Keratinocyte (primary cell): ENCODE measurements at places on chromosomes 5 and 9. TPM values are rescaled to one million over a fixed set of nuclear protein-coding genes. Genes with fewer than 3 reads are reported as not detected.

DNA sequence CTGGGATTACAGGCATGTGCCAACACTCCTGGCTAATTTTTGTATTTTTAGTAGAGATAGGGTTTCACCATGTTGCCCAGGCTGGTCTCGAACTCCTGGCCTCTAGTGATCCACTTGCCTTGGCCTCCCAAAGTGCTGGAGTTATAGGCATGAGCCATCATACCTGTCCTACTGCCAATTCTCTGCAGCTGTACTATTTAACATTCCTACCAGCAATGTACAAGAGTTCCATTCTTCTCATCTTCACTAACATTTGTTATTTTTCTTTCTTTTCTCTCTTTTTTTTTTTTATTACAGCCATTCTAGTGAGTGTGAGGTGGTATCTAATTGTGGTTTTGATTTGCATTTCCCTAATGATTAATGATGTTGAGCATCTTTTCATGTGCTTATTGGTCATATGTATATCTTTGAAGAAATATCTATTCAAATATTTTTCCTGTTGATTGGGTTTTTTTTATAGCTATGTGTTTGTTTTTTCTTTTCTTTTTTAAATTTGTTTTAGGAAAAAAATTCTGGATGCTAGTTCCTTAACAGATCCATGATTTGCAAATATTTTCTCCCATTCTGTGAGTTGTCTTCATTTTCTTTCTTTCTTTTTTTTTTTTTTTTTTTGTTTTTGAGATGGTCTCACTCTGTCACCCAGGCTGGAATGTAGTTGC lies 17.4 kb downstream of the ANKHD1 start:
- no peaks in the 10 kb centered on the region for H3K36me3 ChIP-seq
- H3K4me3 ChIP-seq = no peak overlapping the region
- H3K27me3 ChIP-seq = no peaks in the 10 kb centered on the region
- H3K4me1 ChIP-seq = no peaks in the 10 kb centered on the region
- no peak overlapping the region for H3K27ac ChIP-seq
- no peak for DNase-seq

SPATA6L gene
- 0.51 to 0.92 TPM (median 0.80 TPM) in 3 replicates for polyA plus RNA-seq

PCDHA1 gene
- 0.03 to 0.07 TPM (median 0.06 TPM) in 3 replicates for polyA plus RNA-seq

DNA sequence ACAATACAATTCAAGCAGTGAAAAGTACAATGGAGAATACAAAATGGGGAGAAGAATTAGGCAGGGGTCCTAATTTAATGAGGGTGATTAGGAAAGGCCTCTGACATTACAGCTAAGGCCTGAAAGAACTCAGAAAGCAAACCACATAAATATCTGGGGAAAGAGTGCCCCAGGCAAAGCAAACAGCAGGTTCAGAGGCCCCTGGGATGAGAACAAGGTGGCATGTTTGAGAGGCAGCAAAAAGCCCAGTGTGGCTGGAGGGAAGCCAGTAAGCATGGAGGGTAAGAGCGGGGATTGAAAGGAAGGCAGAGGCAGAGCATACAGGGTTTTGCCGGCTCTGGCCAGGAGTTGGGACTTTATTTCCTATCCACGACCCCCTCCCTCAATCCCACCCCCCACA lies 33.4 kb upstream of the VDAC1 start:
- H3K27ac ChIP-seq = no peak overlapping the region
- no peaks in the 10 kb centered on the region for H3K36me3 ChIP-seq
- H3K4me1 ChIP-seq = peaks cover 4% of the 10 kb centered on the region
- no peak for DNase-seq
- H3K27me3 ChIP-seq = no peaks in the 10 kb centered on the region
- no peak overlapping the region for H3K4me3 ChIP-seq

TAS2R1 gene
- polyA plus RNA-seq = not detected in 3 replicates

DNA sequence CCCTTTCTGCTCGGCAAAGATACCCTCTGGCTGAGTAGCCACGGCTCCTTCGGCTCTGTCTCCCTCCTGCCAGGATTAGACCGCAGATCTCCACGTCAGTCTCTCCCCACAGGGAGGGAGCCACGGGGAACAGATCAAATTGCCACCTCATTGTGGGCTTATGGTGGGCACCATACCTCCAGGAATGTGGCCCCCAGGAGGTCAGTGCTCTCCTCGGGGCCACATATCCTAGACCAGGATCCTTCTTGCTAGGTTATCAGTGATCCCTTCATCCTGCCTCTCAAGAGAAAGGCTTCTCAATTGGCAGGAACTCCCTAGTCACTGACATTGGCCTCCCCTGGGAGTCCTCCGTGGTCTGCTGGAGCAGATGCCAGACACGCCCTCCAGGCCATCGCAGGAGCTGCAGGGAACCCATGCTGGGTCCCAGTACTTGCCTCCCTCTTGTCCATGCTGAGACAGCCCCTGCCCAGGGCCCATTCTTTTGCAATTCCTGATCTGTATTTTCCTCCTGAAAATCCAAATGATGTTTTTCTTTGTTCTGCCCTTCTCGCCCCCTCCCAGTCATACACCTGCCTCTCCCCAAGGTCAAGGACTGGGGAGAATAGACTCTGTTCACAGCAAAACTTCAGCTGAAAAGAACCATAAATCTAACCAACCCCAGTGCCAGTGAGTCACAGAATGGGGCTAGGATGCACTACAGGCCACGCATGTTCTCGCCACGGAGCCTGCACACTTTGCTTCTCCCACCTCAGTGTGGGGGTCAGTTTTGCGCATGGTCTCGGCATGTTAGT lies 31.6 kb upstream of the ENHO start:
- no peak for DNase-seq
- no peak overlapping the region for H3K27ac ChIP-seq
- no peak overlapping the region for H3K4me3 ChIP-seq
- no peaks in the 10 kb centered on the region for H3K36me3 ChIP-seq
- no peaks in the 10 kb centered on the region for H3K4me1 ChIP-seq
- H3K27me3 ChIP-seq = peaks cover 52% of the 10 kb centered on the region

C9orf153 gene
- 0.05 to 0.09 TPM in 2 of 3 replicates, not detected in the other for polyA plus RNA-seq

DNA sequence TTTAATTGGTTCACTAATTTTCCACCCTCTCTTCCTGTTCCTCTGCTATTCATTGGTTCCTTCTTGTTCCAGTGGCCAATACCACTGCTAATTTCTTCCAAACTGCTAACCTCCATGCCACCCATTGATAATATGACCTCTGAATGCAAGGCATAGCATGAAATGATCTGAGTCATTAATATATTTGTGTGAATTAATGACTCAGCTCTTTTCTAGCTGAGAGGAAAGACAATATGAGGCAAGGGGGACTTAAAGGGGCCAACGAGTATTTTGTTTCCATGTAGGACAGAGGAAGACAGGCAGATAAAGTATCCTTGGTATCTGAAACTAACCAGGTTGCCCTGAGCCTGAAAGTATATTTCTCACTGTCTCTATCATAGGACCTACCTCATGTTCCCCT lies 154.3 kb upstream of the BRINP1 start:
- H3K27ac ChIP-seq = no peak overlapping the region
- H3K36me3 ChIP-seq = no peaks in the 10 kb centered on the region
- no peaks in the 10 kb centered on the region for H3K27me3 ChIP-seq
- H3K4me1 ChIP-seq = no peaks in the 10 kb centered on the region
- no peak overlapping the region for H3K4me3 ChIP-seq
- no peak for DNase-seq

DNA sequence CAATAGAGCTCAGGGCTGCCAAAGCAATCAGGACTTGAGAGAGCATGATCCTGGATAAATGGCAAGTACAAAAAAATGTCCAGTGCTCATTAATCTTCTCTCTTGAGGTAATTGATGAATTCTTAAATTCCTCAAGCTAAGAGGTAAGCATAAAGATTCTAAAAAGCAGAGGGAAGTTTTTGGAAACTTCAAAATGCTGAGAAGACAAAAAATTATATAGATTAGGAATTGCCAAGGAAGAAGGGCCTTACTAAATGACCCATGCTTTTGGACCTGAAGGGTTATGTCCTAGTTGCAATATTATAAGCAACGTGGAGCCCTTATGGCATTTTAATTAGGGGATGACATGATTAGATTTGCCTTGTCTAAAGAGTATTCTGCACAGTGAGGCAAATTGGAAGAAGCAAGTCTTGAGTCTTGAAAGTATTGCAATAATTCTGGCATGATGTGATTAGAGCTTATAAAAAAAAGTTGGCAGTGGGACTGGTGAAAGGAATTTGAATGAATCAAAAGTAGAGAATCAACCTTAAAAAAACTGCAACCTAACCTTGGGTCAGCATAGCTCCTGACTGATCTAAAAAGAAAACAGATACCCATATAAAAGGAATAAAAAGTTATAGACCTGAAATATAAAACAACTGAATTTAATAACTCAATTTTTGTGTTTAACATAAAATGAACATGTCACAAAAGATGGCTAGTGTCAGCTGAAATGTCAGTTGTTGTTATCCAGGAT lies 323.8 kb upstream of the ARRDC3 start:
- no peak overlapping the region for H3K27ac ChIP-seq
- no peak for DNase-seq
- no peaks in the 10 kb centered on the region for H3K27me3 ChIP-seq
- H3K36me3 ChIP-seq = no peaks in the 10 kb centered on the region
- no peak overlapping the region for H3K4me3 ChIP-seq

DNA sequence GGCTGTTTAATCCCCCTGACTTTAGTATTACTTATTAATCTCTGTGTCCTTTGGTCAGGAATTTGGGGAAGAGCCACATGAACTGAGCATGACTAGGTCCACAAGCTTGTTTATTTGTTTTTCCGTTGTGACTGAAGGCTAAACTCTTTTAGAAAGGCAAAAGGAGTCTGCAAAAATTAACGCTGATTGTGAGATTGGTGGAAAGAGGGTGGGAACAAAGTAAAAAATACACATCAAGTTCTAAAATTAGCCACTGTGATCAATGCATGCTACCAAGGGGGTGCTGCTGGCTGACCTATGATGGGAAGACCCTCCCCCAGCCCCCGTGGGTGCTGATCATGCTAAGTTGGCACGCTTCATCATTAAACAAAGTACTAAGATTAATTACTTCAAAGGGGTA lies 356.8 kb downstream of the ADGRV1 start:
- no peak for DNase-seq
- H3K4me3 ChIP-seq = no peak overlapping the region
- H3K27ac ChIP-seq = no peak overlapping the region
- no peaks in the 10 kb centered on the region for H3K36me3 ChIP-seq
- H3K4me1 ChIP-seq = no peaks in the 10 kb centered on the region
- H3K27me3 ChIP-seq = no peaks in the 10 kb centered on the region

DNA sequence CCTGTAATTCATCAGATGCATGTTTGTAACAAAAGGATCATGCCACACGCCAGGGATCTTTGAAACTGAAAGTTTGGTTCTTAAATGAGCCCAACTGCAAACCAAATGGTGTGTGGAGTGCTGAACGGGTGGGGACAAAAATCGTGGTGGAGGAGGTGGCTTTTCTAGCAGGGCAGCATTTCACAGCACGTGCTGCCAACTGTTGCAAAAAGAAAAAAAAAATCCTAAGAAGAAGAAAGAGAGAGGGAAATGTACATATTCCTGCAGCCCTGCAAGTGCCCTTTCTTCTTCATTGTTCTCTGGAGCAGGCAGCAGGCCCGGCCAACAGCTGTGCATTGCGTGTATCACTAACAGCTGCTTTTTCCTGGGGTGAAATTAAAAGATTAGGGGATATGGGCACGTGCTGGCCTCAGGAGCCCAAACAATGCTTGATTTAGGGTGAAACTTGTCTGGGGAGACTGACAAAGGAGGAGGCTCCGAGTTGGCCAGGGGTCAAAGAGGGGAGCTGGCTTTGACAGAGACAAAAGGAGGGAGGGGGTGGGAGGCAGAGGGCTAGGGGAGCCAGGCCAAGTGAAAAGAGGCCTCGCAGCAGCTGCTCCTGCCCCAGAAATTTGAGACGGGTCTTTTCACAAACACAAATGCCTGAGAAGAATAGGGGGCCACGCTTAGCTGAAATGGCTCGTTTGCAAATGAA lies 73.0 kb downstream of the GADD45G start:
- no peaks in the 10 kb centered on the region for H3K36me3 ChIP-seq
- no peak overlapping the region for H3K4me3 ChIP-seq
- H3K4me1 ChIP-seq = no peaks in the 10 kb centered on the region

GRCh38 chr5:100790170-100790665 lies 112.9 kb downstream of the ST8SIA4 start:
- DNase-seq = no peak
- H3K4me3 ChIP-seq = no peak overlapping the region
- H3K36me3 ChIP-seq = no peaks in the 10 kb centered on the region
- no peak overlapping the region for H3K27ac ChIP-seq

- H3K4me1 ChIP-seq = no peaks in the 10 kb centered on the region
- no peaks in the 10 kb centered on the region for H3K36me3 ChIP-seq
- H3K4me3 ChIP-seq = no peak overlapping the region
- no peak overlapping the region for H3K27ac ChIP-seq
- no peak for DNase-seq
- peaks cover 43% of the 10 kb centered on the region for H3K27me3 ChIP-seq
Measured at GRCh38 chr5:161548487-161549094, 2.1 kb upstream of the GABRB2 start.

DNA sequence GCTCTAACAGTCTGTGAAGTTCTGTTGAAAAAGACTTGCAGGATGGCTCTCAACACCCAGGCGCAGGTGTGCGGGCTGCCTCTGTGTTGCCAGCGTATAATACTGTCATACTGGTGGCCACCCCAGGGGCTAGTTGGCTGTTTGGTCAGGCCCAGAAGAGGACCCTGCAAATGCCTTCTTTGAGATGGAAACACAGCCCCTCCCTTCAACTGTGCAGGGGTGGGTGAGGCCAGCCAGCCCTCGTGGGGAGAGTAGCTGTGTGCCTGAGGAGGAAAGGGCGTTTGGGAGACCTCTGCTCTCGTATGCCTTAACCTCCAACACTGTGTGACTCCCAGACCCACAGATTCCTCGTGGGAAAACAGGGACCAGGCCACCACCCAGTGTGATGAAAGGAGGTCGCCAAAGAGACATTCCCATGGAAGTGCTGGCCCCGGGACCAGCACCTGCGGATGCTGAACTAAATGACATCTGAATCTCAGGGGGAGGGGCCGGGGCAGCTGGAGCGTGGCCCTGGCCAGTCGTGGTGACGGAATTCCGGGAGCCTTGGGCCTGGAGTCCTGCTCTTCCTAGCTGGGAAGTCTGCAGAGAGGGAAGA lies 11.3 kb upstream of the SCGB3A1 start:
- H3K27ac ChIP-seq = no peak overlapping the region
- no peak for DNase-seq
- no peaks in the 10 kb centered on the region for H3K27me3 ChIP-seq
- H3K36me3 ChIP-seq = no peaks in the 10 kb centered on the region
- no peak overlapping the region for H3K4me3 ChIP-seq

GABBR2 gene
- polyA plus RNA-seq = 0.01 TPM in 1 of 3 replicates, not detected in the others

DNA sequence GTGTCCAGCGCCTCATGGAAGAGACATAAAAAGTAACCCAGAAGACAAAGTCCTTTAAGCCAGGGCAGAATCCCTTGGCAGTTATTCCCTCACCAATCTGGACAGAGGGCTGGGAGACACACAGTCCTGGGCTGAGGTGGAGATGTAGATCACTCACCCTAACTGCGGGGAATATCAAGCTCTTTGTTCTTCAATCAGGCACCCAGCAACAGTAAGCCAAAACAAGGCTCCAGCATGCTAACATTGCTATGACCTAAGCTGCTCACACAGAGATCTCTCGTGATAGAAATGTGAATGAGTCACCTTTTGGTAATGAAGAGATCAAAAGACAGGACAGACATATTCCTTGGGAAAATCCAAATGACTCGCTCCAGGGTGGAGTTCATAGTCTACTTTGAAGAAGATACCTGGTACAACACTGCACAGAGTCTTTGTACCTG lies 101.3 kb downstream of the FBN2 start:
- H3K4me3 ChIP-seq = no peak overlapping the region
- DNase-seq = peak; percentile 49
- no peaks in the 10 kb centered on the region for H3K27me3 ChIP-seq
- H3K4me1 ChIP-seq = peaks cover 10% of the 10 kb centered on the region
